ENCODE measurements at places on chromosomes 5 and 9. TPM values are rescaled to one million over a fixed set of nuclear protein-coding genes. Genes with fewer than 3 reads are reported as not detected.

DNA sequence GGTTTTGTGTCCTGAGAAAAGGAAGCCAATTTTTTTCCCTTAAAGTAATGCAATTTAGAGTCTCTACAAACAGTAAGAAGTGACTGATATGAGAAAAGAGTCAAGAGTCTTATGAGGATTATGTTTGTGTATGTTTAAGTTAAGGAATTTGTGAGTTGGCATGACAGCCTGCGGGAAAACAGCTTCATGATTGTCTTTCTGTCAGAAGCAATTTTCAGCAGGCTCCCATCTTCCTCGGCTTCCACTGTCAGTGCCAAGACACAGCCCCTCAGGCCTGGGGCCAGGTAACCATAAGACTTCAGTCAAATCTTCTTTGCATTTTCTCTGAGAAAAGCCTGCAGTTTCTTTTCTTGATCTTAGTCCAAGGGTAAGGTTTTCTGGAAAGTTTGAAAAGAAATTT lies 17.0 kb upstream of the SELENOP start:
- no peaks in the 10 kb centered on the region for H3K36me3 ChIP-seq
- no peak overlapping the region for H3K4me3 ChIP-seq
- DNase-seq, result no peak
- H3K4me1 ChIP-seq, result no peaks in the 10 kb centered on the region
- H3K27me3 ChIP-seq, result no peaks in the 10 kb centered on the region

PRRX2 gene
- 6.1 TPM for total RNA-seq

- H3K36me3 ChIP-seq, result peaks cover 1% of the 10 kb centered on the region
- H3K4me1 ChIP-seq, result peaks cover 12% of the 10 kb centered on the region
Observed at GRCh38 chr5:180135128-180135955, 63.8 kb upstream of the RNF130 start.

DNA sequence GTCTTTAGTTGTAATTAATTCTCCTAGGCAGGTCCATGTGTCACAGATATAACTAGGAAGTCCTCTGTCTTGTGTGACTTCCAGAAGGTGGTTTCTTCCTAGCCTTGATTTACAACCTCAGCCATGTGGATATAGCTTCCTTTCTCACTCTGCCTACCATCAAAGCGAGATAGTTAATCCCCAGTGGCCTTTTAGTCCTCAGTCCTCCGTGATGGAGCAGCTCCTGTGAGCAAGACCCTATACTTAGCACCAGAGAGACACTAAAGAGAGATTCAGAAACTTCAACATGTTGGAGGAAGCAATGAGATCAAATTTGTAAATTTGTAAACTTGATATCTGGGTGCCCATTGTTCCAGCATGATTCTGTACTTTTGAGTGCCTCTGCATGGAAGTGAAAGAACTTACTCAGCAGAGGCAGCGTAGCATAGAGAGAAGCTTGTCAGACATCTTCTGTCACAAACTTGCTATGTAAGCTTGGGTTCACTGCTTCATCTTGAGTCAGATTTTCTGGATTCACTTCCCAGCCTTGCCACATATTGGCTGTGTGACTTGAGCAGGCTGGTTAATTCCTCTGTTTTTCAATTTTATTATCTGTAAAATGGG lies 170.2 kb upstream of the NR3C1 start:
- no peak overlapping the region for H3K27ac ChIP-seq
- H3K4me1 ChIP-seq, result peaks cover 28% of the 10 kb centered on the region
- no peak overlapping the region for H3K4me3 ChIP-seq
- peaks cover 22% of the 10 kb centered on the region for H3K27me3 ChIP-seq
- no peaks in the 10 kb centered on the region for H3K36me3 ChIP-seq

DNA sequence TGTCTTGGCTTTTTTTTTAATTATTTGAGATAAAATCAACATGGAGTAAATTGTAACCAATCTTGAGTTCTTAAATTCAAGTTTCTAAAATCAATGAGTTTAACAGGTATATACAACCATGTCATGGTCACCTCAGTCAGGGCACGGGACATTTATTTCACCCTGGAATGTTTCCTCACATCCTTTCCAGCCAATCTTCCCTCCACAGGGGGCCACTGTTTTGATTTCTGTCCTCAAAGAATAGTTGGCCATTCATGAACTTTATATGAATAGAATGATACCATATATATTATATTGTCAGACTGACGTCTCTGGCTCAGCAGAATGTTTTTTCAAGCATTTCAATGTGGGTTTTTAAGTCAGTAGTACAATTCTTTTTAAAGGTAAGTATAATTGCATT lies 806 bp downstream of the ZNF474 start:
- no peak for DNase-seq
- H3K27ac ChIP-seq, result no peak overlapping the region
- H3K4me3 ChIP-seq, result no peak overlapping the region
- H3K36me3 ChIP-seq, result no peaks in the 10 kb centered on the region
- no peaks in the 10 kb centered on the region for H3K4me1 ChIP-seq

ACSL6 gene
- 5.9 TPM for total RNA-seq

- no peak for DNase-seq
- no peaks in the 10 kb centered on the region for H3K4me1 ChIP-seq
- H3K27me3 ChIP-seq, result peaks cover 12% of the 10 kb centered on the region
- no peak overlapping the region for H3K4me3 ChIP-seq
- no peak overlapping the region for H3K27ac ChIP-seq
Observed at GRCh38 chr5:147826361-147826760, 5.1 kb downstream of the SPINK1 start.

ANKDD1B gene
- total RNA-seq, result 0.23 TPM

DNA sequence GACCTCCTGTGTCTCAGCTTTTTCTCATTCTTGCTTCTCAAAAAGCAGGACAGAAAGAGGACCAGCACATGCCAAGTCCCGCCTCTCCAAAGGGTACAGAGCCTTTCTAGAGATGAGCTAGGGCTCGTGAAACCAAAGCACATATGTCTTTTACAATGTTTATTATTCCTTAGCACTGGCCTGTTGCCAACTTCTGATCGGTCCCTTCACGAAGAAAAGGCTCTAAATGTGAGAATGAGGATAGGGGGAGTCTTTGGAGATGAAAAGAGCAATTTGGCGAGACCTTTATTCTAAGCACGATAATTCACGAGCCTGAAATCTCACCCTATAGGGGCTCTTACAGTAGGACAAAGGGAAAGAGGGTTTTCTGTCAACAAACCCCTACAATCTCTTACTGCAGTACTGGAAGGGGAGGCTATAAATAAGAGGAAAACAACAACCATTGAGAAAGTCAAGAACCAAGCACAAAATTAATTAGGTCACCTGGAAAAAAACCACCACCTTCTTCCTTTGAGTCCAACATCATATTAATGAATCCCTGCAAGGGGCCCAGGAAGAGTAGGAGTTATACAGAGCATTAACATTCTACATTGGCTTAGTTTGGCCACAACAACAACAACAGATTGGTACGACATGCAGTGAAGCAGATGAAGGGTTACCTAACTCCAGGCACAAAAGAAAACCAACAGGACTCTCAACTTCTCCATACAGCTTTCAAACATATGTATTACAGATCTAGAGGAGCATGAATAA lies 309.5 kb downstream of the PDE4D start:
- H3K4me1 ChIP-seq, result no peaks in the 10 kb centered on the region
- H3K27ac ChIP-seq, result no peak overlapping the region
- H3K27me3 ChIP-seq, result peaks cover 43% of the 10 kb centered on the region
- H3K36me3 ChIP-seq, result no peaks in the 10 kb centered on the region
- DNase-seq, result no peak

GRCh38 chr5:154783774-154784460 lies 28.7 kb downstream of the LARP1 start:
- H3K27me3 ChIP-seq, result no peaks in the 10 kb centered on the region
- DNase-seq, result no peak
- H3K36me3 ChIP-seq, result no peaks in the 10 kb centered on the region
- peak overlapping the region; percentile 16 for H3K4me3 ChIP-seq
- H3K4me1 ChIP-seq, result peaks cover 78% of the 10 kb centered on the region

MOB3B gene
- total RNA-seq, result 1.3 TPM

DNA sequence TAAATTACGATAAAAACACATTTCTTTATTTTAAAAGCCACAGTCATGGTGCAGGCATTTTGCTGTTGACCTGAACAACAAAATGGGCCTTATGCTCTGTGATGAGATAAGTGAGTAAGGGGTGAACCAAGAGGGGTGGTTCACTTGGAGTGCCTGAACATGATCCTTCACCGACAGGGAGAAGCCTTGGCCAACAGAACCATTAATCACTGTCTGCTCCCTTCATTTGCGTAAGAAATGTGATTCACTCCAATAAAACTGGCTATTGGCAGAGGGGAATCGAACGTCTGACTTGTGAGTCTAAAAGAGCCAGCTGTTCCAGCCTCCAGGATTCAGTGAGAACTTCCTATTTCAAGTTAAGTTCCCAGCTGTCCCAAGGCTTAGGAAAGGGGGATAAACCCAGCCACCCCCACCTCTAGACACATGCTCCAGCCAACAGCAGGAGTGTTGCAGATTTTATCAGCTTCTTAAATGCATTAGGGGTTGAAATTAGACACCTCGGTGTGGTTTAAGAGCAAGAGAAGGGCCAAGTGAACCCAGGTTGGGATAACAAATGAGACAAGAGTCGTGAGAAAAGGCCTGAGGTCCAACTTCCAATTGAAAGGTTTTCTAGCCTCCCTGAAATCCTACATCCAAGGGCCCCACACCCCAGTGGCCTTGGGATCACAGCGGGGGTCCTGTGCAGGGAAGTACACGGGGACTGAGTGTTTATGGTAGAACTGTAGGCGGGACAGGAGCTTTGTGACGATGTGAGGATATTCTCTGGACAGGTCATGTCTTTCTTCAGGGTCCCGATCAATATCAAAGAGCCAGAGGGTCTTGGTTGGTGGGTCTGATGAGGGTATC lies 131.4 kb upstream of the LHFPL2 start:
- H3K36me3 ChIP-seq, result no peaks in the 10 kb centered on the region
- H3K27ac ChIP-seq, result no peak overlapping the region
- DNase-seq, result no peak
- H3K4me3 ChIP-seq, result no peak overlapping the region
- H3K27me3 ChIP-seq, result no peaks in the 10 kb centered on the region

GRCh38 chr5:65611524-65611923 lies 12.6 kb downstream of the TRIM23 start:
- no peaks in the 10 kb centered on the region for H3K4me1 ChIP-seq
- peaks cover 19% of the 10 kb centered on the region for H3K36me3 ChIP-seq
- no peak overlapping the region for H3K4me3 ChIP-seq
- H3K27ac ChIP-seq, result peak overlapping the region; percentile 40

GRCh38 chr9:128886211-128886891 lies 4.4 kb downstream of the LRRC8A start:
- peaks cover 41% of the 10 kb centered on the region for H3K4me1 ChIP-seq
- no peak overlapping the region for H3K27ac ChIP-seq
- no peaks in the 10 kb centered on the region for H3K27me3 ChIP-seq
- peaks cover 10% of the 10 kb centered on the region for H3K36me3 ChIP-seq
- DNase-seq, result no peak

DNA sequence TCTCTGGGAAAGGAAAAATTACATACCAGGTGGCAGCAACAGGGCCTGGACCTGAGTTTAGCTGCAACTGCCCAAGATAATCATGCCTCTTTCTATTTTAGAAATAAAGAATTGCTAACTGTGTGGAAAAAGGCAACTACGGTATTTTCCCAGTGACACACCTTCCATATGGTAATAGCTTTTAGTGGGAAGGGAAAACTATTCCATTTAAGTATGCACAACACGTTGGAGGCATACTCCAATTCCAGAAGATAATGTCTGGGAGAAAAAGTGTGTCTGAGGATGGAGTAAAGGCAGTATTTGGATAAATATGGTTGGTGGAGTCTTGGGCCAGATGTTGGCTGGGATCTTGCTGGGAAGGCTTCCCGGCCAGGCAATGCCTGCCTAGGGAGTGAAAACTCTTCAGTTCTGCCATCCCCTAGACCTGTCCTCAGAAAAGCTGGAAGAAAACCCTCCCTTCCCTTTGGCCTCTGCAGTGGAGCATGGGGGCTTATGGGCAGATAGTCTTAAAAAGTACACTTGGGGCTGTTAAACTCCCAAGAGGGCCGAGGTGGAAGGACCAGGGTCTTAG lies 40.6 kb downstream of the SH3PXD2B start:
- no peak for DNase-seq
- H3K27me3 ChIP-seq, result peaks cover 33% of the 10 kb centered on the region
- peaks cover 35% of the 10 kb centered on the region for H3K4me1 ChIP-seq
- no peak overlapping the region for H3K27ac ChIP-seq
- peak overlapping the region; percentile 24 for H3K4me3 ChIP-seq
- H3K36me3 ChIP-seq, result no peaks in the 10 kb centered on the region

DNA sequence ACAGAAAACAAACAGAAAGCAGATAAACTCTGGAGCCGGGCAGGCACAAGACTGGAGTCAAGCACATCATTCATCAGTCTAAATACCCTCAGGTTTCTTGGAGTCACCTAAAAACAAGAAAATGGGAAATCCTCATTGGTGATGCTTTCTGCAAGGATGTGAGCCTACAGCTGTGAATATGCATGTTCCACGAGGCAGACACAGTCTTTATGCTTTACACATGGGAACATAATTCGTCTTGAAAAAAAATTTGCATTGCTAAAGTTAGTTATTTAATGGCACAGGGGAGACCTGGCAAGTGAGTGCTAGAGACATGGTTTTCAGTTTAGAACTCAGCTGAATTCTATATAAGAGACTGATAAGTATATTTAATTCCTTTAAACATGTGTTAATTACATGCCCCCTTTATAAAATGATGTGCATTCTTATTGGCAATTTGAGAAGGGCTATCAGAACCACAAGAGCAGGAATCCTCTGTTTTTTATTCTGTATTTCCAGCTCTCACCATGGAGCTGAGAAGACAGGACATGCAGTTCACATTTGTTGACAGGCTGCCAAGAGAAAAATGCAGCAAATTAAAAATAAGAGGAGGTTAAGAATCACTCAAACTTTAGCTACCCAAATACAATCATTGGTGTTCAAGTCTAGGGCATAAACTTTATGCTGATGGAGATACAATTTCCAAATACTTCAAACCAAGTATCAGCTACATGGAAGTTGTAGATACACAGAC lies 438.0 kb upstream of the MPDZ start:
- DNase-seq, result no peak
- H3K4me3 ChIP-seq, result no peak overlapping the region
- no peaks in the 10 kb centered on the region for H3K36me3 ChIP-seq
- H3K4me1 ChIP-seq, result no peaks in the 10 kb centered on the region

DNA sequence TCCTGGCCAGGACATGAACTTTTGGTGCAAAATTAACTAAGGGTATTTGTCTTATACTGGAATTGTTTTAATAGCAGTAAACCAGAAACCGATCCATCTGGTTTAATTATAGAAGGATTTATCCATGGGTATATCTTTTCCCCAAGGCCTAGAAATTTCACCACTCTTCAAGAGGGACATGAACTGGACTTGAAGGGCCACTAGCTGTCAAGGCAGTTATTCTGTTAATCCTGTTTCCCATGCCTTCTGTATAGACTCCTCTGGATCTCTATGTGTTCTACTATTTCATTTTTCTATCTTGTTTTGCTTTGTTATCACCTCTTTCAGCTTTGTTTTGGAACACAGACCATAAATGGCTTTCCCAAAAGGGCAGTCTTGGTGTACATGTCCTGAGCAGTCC lies 467.6 kb downstream of the KIF4B start:
- peaks cover 6% of the 10 kb centered on the region for H3K27me3 ChIP-seq
- H3K27ac ChIP-seq, result no peak overlapping the region
- H3K4me1 ChIP-seq, result no peaks in the 10 kb centered on the region
- DNase-seq, result no peak
- H3K4me3 ChIP-seq, result no peak overlapping the region

All from activated T-cell treated with anti-CD3 and anti-CD28 coated beads, Interleukin-2, amount 50 U/mL, for 72 hours (primary cell).